Activated T-cell treated with anti-CD3 and anti-CD28 coated beads for 4 hours (primary cell): ENCODE measurements at places on chromosomes 13 and 19.
A peak's percentile ranks its signal among the peaks of the same experiment; 100 is the strongest.

DNA sequence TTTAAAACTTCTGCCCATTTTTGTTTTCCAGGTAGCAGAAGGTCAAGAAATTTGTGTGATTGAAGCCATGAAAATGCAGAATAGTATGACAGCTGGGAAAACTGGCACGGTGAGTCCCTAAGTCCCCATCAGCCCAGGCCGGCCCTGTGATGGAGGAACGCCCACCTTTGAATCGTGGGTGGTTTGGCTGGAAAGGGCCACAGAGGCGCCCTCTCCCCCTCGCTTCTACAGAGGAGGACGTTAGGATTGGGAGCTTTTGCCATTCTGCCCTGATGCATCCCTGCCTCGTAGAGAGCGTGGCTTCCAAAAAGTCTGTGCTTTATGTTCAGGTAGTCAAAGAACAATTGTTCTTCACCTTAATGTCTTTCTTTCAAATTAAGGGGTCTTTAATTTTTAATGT lies 60.9 kb downstream of the GGACT start:
- no peak for DNase-seq

- no peak for DNase-seq
These were observed 4.4 kb upstream of the C19orf18 start for GRCh38 chr19:57978586-57979289.

- DNase-seq: no peak
These were observed 87.0 kb upstream of the LSM14A start for GRCh38 chr19:34085336-34085735.

DNA sequence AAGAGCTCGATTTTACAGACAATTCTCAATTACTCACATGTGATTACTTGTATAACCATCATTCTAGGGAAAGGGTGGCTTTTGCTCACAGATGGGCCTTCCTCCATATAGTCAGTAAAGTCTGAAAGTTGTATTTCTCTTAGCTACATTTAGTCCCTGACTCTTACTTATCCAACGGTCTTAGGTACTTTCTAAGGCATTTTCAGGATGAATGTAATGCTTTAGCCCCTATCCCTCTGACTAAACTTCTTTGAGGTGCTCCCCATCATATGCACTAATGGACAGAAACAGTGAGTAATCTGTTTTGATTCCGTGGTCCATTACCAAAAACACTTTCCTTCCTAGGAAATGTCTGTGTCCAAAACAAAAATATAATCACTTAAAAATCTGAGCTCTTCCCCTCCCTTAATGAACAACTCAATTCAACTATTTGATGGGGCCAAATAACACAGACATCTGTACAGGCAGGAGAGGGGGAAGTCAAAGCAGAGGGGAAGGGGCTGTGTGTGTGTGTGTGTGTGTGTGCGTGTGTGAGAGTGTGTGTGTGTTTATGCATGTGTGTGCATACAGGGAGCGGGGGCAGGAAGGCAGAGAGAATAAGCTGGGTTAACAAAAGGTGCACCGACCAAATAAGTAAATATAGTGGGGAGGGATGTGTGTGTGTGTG lies 84.9 kb downstream of the USP12 start:
- DNase-seq: no peak

- no peak for DNase-seq
These were observed 16.2 kb downstream of the LAIR2 start for GRCh38 chr19:54518844-54519243.

DNA sequence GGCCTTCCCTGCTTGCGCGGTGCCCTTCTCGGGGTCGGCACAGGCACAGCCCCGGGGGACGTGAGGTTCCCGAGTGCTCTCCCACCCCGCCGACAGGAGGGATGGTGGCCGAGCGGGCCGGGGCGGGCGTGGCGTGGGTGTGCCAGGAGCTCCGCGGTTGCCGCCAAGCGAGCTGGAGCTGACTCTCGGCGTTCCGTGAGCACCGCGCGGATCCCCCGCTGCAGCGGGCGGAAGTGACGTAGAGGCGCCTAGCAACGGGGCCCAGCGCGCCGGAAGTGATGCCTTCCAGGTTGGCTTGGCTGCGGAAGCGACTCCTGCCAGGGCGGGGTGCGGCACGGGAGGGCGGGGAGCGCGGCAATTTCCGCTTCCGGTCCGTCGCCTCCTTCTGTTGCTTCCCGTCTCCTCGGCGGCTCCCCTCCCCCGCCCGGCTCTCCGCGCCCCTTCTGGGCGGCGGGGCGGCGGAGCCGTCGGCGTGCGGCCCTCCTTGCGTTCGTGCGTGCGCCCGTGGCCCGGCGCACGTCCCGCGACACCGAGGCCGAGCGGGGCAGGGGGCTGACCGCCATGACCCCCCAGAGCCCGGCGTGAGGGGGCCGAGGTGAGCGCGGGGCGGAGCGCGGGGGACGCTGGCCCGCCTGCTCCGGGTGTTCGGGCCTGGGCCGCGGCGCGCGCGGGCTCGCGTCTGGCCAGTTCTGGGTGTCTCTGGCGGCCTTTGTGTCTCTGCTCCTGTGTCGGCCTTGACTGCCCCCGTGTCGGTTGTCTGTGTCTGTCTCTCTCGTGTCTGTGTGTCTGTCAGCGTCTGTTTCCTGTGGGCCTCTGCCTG lies at the start of gene EPN1:
TSS of gene EPN1 (plus strand) at position 386 of the 820 bp plus-strand sequence. CDS start 3,402 bp downstream, outside the sequence.
- peak; percentile 95 for DNase-seq

GRCh38 chr13:50527188-50527587 lies 316.3 kb downstream of the DLEU7 start:
- no peak for DNase-seq

DNA sequence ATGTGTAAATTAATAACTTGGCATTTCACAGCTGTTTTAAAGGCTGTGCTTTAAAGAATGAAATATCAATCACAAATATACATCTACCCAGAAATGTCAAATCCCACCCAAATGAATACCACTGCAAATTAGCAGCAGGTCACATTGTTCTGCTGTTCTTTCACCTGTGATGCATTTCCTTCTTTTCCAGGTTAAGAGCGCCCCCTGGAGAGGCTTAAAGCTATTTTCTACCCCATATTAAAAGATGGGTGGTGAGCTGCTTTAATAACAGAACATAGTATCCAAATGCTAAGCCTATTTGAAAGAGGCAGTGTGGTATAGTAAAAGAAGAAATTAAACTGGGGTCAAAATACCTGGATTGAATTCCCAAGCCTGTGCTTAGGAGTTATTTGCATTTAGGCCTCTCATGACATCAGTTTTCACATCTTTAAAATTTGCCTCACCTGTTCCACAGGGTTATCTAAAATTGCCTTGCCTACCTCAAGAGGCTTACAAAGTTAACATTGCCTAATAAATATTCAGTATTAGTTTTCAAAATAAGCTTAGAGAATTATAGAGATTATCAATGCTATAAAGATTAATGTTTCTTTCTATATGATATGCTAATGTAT lies 396.9 kb upstream of the SLITRK5 start:
- DNase-seq: no peak

GRCh38 chr13:60661521-60661920 lies 264.5 kb downstream of the TDRD3 start:
- DNase-seq: no peak

- DNase-seq: no peak
These were observed 2.0 kb downstream of the MISP start for GRCh38 chr19:752652-753517.

- no peak for DNase-seq
These were observed 23.4 kb downstream of the MPND start for GRCh38 chr19:4366666-4367335.

DNA sequence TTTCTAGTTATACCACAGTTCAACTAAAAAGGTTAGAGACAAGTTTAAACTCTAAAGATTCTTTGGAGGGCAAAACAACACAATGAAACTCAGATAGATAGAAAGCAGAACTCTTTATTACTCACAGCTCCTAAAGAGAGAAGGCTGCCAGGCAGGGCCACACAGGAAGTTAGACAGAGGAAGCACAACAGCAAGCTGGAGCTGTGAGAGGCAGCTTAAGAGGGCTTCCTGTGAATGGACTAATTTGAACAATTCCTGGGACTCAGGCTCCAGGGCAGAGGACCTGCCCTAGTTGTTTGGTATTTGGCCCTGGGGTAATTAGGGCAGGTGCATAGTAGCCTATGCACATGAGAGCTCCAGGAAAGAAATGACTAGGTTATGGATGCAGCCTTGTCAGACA lies 803.6 kb downstream of the DIAPH3 start:
- no peak for DNase-seq
